ENCODE measurements at places on chromosomes 7 and 10. TPM values are rescaled to one million over a fixed set of nuclear protein-coding genes. Genes with fewer than 3 reads are reported as not detected.
A peak's percentile ranks its signal among the peaks of the same experiment; 100 is the strongest.

DNA sequence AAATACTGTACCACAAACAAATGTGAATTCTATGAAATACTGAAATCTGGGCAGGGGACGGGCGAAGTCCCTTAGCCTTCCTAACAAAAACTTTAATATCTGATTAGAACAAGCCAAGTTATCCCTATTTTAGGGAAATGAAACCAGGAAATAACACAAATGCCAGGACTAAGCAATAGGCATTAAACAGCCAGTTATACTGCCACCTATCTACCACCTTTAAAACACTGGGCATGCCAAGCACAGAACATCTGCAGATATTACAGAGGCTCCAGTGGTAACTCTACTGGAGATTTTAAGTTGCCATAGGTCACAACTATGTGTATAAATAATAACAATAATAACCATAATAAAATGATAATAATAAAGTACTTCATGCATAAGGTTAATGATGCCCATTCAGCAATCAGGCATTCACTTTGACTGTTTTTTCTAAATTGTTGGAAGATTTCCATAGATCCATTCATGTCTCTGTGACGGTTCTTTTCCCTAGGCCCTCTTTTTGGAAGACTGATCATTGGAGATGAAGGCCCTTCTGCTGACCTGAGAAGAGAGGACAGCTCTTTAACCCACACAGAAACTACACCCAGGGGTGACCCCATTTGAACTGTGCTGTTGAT is 195.7 kb downstream of the CACNA2D1 start:
- H3K27me3 ChIP-seq, result no peaks in the 10 kb centered on the region
- DNase-seq, result no peak
- no peak overlapping the region for H3K4me3 ChIP-seq
- H3K36me3 ChIP-seq, result no peaks in the 10 kb centered on the region

- H3K4me3 ChIP-seq, result no peak overlapping the region
- H3K27ac ChIP-seq, result no peak overlapping the region
- DNase-seq, result no peak
- H3K4me1 ChIP-seq, result no peaks in the 10 kb centered on the region
- no peaks in the 10 kb centered on the region for H3K27me3 ChIP-seq
- H3K36me3 ChIP-seq, result no peaks in the 10 kb centered on the region
These were observed 273.6 kb downstream of the SDHAF3 start for GRCh38 chr7:97390915-97391593.

- H3K4me3 ChIP-seq, result no peak overlapping the region
- no peak overlapping the region for H3K27ac ChIP-seq
- no peaks in the 10 kb centered on the region for H3K27me3 ChIP-seq
- no peaks in the 10 kb centered on the region for H3K36me3 ChIP-seq
- H3K4me1 ChIP-seq, result no peaks in the 10 kb centered on the region
These were observed 113.3 kb upstream of the KIF5B start for GRCh38 chr10:32169556-32169955.

- no peaks in the 10 kb centered on the region for H3K4me1 ChIP-seq
- no peak overlapping the region for H3K27ac ChIP-seq
- no peak for DNase-seq
- H3K4me3 ChIP-seq, result no peak overlapping the region
- H3K36me3 ChIP-seq, result no peaks in the 10 kb centered on the region
These were observed 21.5 kb upstream of the EPHB6 start for GRCh38 chr7:142833174-142834048.

DNA sequence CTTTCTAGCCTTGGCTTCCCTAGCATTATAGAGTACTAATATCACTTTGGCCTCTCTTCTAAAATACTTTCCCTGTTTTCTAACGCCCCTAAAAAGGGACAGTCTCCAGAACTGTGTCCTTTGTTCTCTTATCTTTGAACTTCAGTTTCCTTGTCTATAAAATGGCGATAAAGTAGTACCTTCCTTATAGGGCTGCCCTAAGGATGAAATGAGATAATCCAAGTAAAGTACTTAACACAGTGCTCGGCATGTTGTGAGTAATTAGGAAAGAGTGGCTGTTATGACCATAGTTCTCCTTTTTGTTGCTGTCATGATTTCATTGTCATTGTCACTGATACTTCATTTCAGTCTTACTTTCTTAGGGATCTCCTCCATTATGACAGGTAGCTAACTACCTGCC is 114.7 kb downstream of the EXOC4 start:
- no peak for DNase-seq
- H3K27me3 ChIP-seq, result no peaks in the 10 kb centered on the region
- H3K4me1 ChIP-seq, result no peaks in the 10 kb centered on the region

- no peak for DNase-seq
- no peak overlapping the region for H3K27ac ChIP-seq
These were observed 22.6 kb upstream of the TSPAN13 start for GRCh38 chr7:16730937-16731336.

- H3K4me3 ChIP-seq, result no peak overlapping the region
- no peaks in the 10 kb centered on the region for H3K27me3 ChIP-seq
- H3K4me1 ChIP-seq, result no peaks in the 10 kb centered on the region
- DNase-seq, result no peak
- H3K27ac ChIP-seq, result no peak overlapping the region
These were observed 1034.7 kb downstream of the TYW1 start for GRCh38 chr7:68031180-68031943.

DNA sequence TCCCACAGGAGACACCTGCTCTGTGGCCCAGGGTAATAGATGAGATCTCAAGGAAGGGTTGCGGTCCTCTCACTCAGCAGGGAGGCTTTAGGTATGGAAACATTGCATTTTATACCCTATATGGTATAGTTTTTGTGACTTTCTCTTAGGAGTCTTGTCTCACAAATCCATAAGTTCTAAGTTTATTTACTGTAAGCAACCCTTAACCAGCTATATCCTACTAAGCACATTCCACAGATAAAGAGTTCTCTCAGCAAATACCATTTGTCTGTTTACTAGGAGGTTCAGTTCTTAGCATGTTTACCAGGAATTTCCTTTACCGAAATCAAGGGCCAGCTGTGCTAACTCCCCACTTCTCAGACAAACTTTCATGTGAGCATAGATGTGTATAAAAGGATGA is 66.9 kb downstream of the ANLN start:
- H3K36me3 ChIP-seq, result no peaks in the 10 kb centered on the region
- H3K4me1 ChIP-seq, result no peaks in the 10 kb centered on the region
- no peak overlapping the region for H3K4me3 ChIP-seq
- no peaks in the 10 kb centered on the region for H3K27me3 ChIP-seq
- H3K27ac ChIP-seq, result no peak overlapping the region
- DNase-seq, result no peak

GRCh38 chr10:11525503-11525902 is 85.9 kb downstream of the USP6NL start:
- peak overlapping the region; percentile 10 for H3K27ac ChIP-seq
- no peaks in the 10 kb centered on the region for H3K4me1 ChIP-seq
- no peak overlapping the region for H3K4me3 ChIP-seq
- no peak for DNase-seq
- no peaks in the 10 kb centered on the region for H3K27me3 ChIP-seq
- no peaks in the 10 kb centered on the region for H3K36me3 ChIP-seq

DNA sequence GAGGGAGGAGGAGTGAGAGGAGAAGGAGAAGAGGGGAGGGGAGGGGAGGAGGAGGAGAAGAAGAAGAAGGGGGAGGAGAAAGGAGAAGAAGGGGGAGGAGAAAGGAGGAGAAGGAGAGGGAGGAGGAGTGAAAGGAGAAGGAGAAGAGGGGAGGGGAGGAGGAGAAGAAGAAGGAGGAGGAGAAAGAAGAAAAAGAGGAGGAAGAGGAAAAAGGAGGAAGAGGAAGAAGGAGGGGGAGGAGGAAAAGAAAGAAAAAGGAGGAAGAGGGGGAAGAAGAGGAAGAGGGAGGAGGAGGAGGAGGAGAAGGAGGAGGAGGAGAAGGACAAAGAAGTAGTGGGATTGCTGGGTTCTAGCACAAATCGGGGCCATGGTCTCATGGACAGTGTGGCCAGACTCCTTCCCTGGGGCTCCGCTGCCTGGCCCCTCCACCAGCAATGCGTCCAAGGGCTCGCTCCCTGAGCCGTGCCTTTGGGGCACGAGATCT is 4.2 kb upstream of the MAFK start:
- no peaks in the 10 kb centered on the region for H3K27me3 ChIP-seq
- no peaks in the 10 kb centered on the region for H3K4me1 ChIP-seq
- no peak overlapping the region for H3K4me3 ChIP-seq
- H3K36me3 ChIP-seq, result no peaks in the 10 kb centered on the region

- no peaks in the 10 kb centered on the region for H3K27me3 ChIP-seq
- no peak for DNase-seq
- no peaks in the 10 kb centered on the region for H3K36me3 ChIP-seq
- peaks cover under 1% of the 10 kb centered on the region for H3K4me1 ChIP-seq
- H3K27ac ChIP-seq, result no peak overlapping the region
These were observed 25.4 kb downstream of the TBATA start for GRCh38 chr10:70759781-70760180.

DNA sequence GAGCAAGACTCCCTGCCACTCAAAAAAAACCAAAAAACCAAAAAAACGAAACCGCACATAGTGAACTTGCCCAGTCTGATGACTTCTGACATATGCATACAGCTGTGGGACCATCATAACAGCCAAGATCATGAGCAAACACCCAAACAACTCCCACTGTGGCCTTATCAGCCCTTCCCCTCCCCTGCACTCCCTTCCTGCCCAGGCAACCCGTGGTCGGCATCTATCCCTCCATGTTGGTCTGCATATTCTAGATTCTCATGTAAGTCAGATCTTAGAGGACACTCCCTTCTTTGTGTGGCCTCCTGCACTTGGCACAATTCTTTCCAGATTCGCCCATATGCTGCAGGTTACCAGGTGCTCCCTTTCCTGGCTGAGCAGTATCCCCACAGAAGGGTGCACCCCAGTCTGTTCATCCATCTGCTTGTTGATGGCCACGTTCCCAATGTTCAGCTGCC is 72.8 kb downstream of the GNA12 start:
- no peaks in the 10 kb centered on the region for H3K4me1 ChIP-seq
- H3K36me3 ChIP-seq, result no peaks in the 10 kb centered on the region
- no peak for DNase-seq

GRCh38 chr7:11313801-11314200 is 340.1 kb downstream of the PHF14 start:
- no peak for DNase-seq
- no peaks in the 10 kb centered on the region for H3K27me3 ChIP-seq
- H3K27ac ChIP-seq, result no peak overlapping the region
- no peaks in the 10 kb centered on the region for H3K36me3 ChIP-seq
- H3K4me3 ChIP-seq, result no peak overlapping the region

- H3K36me3 ChIP-seq, result peaks cover 55% of the 10 kb centered on the region
- no peak overlapping the region for H3K27ac ChIP-seq
- no peak overlapping the region for H3K4me3 ChIP-seq
- DNase-seq, result no peak
- no peaks in the 10 kb centered on the region for H3K27me3 ChIP-seq
These were observed 36.2 kb downstream of the LAMB1 start for GRCh38 chr7:107966711-107967110.

GRCh38 chr7:93097388-93097787 is 20.4 kb downstream of the SAMD9 start:
- H3K36me3 ChIP-seq, result no peaks in the 10 kb centered on the region
- H3K4me3 ChIP-seq, result no peak overlapping the region
- H3K4me1 ChIP-seq, result no peaks in the 10 kb centered on the region
- no peak overlapping the region for H3K27ac ChIP-seq
- no peak for DNase-seq

Gene PHF14
- 31.7 TPM for total RNA-seq

Gene GIMAP1
- total RNA-seq, result 10.2 TPM

Gene GFRA1
- total RNA-seq, result 22.3 TPM

Gene WEE2
- 0.06 TPM for total RNA-seq

Gene FEZF1
- not detected for total RNA-seq

Gene PKD2L1
- total RNA-seq, result not detected

Gene SHTN1
- 44.2 TPM for total RNA-seq

Data from kidney (tissue), 22 donors.